ENCODE measurements at places on chromosomes 6 and 20. TPM values are rescaled to one million over a fixed set of nuclear protein-coding genes. Genes with fewer than 3 reads are reported as not detected.

Gene RARS2
- 49.7 TPM for total RNA-seq

DNA sequence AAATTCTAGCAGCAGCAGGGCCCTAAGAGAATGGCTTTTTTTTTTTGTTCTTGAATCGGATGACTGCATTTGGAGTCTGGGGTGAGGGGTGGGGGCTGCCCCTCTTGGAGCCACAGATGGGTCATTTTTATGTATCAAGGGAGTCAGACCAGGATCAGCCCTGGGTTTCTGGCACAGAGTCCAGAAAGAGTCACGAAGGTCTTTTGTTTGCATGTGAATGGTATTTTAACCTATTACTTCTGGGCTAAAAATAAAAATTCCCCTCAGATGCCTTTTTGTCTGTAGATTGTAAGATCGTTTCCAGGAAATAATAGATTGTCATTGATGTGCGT is 72.5 kb downstream of the PHACTR3 start:
- no peak for DNase-seq

DNA sequence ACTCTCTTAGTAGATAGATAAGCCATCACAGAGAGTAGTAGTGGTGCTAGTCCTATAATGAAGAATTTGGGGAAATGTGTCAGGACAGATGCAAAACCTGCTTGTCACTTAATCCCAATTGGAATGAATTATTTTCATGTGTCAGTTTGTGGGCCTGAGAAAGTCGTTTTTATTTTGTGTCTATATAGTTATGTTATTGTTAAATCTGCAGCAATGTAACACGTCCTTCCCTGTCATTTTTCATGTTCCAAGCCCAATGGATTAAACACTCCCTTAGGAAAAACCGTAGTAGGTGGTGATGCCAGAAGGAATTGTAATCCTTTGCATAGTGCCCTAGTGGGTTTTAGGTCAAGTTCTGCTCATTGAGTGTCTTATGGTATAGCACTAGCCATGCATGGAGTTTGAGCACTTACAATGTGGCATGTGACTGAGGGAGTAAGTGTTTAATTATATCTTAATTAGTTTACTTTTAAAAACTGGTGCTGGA is 105.9 kb upstream of the PRSS16 start:
- DNase-seq, result no peak

GRCh38 chr6:41288030-41288753 is 1.7 kb upstream of the TREM1 start:
- no peak for DNase-seq

DNA sequence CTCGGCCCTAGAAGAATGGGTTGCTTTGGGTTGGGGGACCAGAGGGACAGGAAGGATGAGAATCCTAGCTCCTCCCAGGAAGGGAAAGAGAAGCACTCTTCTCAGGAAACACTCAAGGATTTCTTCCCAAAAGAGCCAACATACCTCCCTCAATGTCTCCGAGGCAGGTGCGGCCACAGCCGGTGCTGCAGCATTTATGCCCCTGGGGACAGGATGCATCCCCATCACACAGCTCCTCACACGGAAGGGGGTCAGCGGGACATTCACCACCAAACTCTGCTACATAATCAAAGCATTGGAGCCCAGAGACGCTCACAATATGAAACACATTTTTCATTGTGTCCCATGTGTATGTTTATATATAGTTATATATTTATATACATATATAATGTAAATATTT is 14.8 kb downstream of the WFDC3 start:
- no peak for DNase-seq

DNA sequence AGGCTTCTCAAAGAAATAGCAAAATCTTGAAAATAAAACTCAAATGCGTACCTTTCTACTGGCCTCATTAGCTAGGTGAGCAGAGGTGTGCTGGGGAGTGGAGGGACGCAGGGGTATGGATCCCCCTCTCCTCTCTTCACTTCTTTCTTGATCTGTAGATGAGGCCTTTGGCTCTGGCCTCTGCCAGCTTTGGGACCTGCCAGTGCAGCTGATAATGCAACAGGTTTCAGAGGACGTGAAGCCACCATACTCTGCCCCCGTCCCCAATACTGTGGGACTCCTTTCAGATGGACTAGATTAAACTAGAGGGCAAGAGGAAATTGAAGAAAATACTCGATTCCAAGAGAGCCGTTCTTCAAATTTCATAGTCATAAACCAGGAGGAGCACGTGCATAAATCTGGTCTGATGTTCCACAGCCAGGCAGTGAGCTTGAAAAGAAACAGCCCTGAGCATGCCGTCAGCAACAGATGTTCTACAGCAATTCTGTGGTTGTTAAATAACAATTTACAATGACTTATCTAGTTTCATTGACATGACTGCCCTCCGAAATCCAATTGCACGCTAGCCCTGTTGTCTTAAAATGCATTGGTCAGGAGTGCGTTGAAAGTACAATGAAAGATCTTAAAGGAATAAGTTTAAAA is 245.3 kb upstream of the FOXQ1 start:
- DNase-seq, result no peak
